ENCODE measurements at places on chromosomes 3 and 15. TPM values are rescaled to one million over a fixed set of nuclear protein-coding genes. Genes with fewer than 3 reads are reported as not detected.

CLDN1 gene
- 0.33 TPM for total RNA-seq

CHL1 gene
- total RNA-seq: not detected

ARPP21 gene
- total RNA-seq: not detected

GABRA5 gene
- total RNA-seq: not detected
